A172 (cell line): ENCODE measurements at places on chromosomes 12 and 14. TPM values are rescaled to one million over a fixed set of nuclear protein-coding genes. Genes with fewer than 3 reads are reported as not detected.

- no peak for DNase-seq
Observed at GRCh38 chr14:22390824-22391461, 198.1 kb downstream of the DAD1 start.

- peak; percentile 16 for DNase-seq
Observed at GRCh38 chr14:84591827-84592445, 938.0 kb upstream of the FLRT2 start.

- DNase-seq: peak; percentile 24
Observed at GRCh38 chr12:107749083-107749482, 11.9 kb downstream of the PRDM4 start.

DNA sequence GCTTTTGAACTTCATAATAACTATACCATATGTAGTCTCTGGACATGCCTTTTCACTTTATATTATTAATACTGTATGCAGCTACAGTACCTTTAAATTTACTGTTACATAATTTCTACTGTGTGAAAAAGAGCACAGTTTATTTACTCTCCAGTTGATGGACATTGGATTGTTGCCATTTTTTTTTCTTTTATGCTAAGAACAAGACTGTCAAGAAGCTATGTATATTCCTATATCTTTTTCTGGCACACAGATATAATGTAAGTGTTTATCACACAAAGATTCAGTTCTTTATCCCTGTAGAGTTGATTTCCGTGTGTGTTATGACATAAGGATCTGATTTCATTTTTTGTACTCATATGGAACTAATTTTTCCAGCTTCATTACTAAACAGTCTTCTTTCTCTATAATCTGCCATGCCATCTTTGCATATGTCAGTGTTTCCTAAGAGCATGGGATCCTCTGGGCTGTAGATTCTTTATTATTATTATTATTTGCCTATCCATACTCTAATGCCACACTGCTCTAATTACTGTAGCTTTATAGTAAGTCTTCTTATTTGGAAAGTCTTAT is 593.0 kb upstream of the ATP2B1 start:
- no peak for DNase-seq

GRCh38 chr14:54360667-54361066 is 36.1 kb upstream of the CDKN3 start:
- DNase-seq: no peak

- peak; percentile 56 for DNase-seq
Observed at GRCh38 chr14:61477712-61478462, 156.5 kb downstream of the PRKCH start.

GRCh38 chr12:62210422-62210821 is 49.8 kb upstream of the USP15 start:
- peak; percentile 15 for DNase-seq

GRCh38 chr12:12562016-12562483 is 613 bp downstream of the DUSP16 start:
- no peak for DNase-seq

DNA sequence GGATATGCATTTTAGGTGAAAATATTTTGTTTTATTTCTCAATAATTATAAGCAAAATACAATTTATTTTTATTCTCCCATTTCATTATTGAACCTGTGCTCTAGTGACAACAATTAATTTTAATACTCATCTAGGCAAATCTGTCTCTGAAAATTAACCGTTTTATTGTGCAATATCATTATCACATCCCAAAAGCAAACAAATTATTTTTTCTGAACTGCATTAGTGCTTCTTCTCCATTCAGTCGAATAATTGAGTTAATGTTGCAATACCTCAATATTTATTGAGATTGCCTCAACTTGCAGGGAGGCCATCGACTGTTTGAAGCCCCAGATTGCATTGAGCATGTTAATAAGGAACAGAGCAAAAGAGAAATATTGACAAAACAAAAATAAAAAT is 303.2 kb upstream of the LRFN5 start:
- DNase-seq: no peak

Gene ANKRD33
- not detected in 2 replicates for total RNA-seq

Gene NDRG2
- total RNA-seq: 7.5 and 9.0 TPM in 2 replicates
